ENCODE measurements at places on chromosomes 12 and 14.
A peak's percentile ranks its signal among the peaks of the same experiment; 100 is the strongest.

GRCh38 chr14:66575939-66576338 lies 68.0 kb downstream of the GPHN start:
- no peak for DNase-seq

DNA sequence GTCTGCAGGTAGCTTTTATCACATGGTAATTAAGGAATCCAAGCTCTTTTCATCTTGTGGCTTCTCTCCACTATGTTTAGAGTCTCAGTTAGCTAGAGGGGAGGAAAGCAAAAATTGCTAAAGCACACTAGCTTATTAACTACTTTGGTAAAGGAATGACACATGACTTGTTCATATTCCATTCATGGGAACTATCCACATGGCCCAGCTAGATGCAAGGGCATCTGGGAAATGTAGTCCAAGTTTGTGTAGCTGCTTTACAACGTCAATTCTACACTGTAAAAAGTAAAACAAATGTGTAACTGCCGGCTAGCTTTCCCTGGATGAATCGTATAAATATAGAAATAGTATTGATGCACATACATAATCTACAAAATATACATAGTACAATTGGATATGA lies 244.5 kb upstream of the LRFN5 start:
- no peak for DNase-seq

DNA sequence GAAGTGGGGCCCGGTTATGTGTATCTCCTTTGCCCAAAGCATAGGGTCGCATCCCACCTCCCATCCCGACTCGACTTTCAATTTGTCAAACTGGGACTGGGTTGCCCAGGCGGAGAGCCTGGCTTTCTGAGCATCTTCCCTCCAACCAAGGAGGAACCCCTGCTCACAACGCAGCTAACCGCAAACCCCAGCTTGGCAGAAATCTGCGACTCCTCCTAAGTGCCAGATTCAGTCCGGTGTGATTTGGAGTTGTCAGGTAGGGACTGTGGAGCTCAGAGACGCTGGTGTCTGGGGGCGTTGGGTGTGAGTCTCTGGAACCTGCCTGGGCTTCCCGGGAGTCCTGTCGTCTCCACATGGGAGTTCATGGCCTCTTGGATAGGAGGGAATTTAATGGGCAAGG lies 1126.7 kb downstream of the AACS start:
- DNase-seq: no peak

- DNase-seq: no peak
These were observed 33.0 kb downstream of the RASSF9 start for GRCh38 chr12:85803231-85803630.

GRCh38 chr12:123816896-123817537 lies 54.9 kb downstream of the DNAH10 start:
- no peak for DNase-seq

- no peak for DNase-seq
These were observed 10.1 kb upstream of the CACNA2D4 start for GRCh38 chr12:1928439-1929121.

GRCh38 chr12:106743270-106743988 lies 31.1 kb upstream of the RIC8B start:
- no peak for DNase-seq

- DNase-seq: peak; percentile 8
These were observed 155.4 kb downstream of the DIO2 start for GRCh38 chr14:80055667-80056496.

GRCh38 chr12:123251403-123252076 lies 18.3 kb downstream of the MTRFR start:
- no peak for DNase-seq

- DNase-seq: no peak
These were observed 44.0 kb upstream of the AMIGO2 start for GRCh38 chr12:47123730-47124129.

DNA sequence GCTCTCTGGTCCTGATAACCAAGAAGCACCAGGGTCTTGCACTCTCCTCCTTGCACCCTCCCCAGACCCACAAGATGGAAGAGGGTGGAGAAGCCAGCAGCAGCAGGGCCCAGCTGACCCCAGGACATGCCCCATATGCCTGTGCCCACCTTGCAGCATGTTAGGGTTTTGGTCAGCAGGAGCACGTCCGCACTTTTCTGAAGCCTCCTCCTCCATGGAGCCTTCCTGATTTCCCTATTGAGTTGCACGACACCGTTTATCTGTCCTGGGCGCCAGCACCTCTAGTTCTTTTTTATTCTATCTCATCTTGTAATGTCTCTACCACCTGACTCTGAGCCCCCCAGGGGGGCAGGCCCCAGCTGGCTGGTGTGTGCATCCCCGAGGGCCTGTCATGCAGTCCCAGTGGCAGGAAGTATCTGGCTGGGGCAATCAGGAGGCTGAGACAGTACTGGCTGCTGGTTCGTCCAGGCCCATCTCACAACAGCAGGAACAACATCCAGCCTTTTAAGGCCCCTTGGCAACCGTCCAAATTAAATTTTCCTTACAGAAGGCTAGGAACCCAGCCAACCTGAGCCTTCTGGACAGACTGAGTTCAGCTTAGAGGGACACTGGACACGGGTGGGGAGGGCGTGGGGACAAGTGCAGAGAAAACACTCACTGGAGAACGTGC lies 39.6 kb downstream of the CCDC85C start:
- no peak for DNase-seq

GRCh38 chr12:127745469-127746212 lies 521.3 kb upstream of the TMEM132C start:
- DNase-seq: no peak

DNA sequence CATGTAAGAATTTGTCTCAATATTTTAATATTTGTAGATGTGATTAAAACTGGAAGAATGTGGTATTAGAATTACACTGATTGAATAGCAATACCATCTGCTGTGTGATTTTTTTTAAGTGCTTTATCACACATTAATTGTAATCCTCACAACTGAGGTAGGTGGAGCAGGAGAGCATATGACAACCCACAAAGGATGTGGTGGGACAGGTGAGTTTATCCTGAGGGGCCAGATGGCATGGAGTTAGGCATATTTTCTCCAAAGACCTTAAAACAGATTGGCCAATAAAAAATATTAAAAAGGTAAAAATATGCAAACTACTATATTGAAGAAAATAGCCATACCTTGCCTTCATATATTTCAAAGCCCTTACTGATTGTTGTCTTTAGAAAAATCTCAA lies 7.8 kb downstream of the LRRC10 start:
- DNase-seq: no peak

GRCh38 chr14:90062127-90062794 lies 467 bp downstream of the KCNK13 start:
- DNase-seq: peak; percentile 51

DNA sequence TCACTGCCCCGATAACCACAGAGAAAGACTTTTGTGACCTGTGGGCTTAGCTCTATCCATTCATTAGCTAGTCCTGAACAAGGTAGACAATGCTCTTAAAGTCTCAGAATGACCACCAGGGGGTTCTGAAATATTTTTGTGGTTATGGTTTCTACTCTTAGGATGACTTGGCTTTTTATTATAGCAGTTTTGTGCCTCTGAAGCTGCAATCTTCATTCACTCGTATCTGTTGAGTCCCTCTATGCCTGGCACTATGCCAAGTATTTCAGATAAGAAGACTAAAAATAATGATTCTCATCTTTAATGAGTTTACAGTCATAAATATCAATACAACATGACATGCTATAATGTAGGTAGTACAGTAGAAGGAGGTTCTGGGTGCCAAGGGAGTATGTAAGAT lies 130.8 kb upstream of the TRHDE start:
- peak; percentile 44 for DNase-seq

DNA sequence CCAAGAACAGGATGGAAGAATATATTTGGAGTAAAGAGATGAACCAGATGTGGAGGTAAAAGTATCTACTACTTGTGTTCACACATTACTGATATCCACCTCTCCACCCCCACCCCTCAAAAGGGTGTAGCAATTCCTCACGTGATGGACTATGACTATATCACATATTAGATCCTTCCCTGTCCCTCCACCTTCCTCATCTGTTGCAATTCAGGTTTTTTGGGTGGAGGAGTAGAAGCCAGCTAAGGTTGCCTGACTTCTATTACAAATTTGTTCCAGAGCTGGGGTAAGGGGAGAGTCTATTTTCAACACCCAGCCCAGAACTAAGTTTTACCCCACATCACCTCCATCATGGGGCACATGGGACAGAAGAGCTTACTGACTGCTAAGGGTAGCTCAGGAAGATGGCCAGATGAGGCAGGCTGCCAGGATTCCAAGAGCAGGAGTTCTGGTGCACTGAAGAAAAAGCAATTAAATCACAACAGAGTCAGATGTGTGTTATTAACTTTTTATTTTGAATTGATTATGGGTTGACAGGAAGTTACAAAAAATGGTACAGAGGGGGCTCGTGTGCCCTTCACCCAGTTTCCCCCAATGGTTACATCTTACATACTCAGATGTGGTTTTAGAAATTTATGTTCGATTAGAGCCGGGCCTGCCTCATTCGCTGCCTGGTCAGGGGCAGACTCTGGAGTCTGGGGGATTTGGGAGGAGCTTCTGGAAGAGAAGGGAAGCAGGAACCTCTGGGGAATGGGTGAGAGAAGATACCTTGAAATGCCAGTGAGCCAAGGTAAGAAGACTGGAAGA lies 2.1 kb downstream of the RNASE13 start:
- no peak for DNase-seq

DNA sequence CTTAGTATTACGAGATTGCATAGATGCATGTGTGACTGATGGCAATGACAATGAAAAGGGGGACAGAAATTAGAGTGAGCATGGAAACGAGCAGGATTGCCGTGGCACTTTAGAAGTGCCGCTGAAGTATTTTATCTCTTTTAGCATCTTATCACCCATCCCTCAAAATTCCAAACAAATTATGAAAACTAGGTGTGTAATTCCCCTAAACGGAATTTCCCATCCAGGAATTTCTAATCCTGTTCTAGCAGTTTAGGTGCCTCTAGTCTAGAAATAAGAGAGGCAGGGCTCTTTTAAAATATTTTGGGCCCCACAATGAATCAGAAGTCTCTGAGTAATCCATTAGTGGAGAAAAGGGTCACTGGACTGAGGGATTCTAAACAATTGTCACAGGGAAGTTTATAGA lies 947 bp downstream of the TMEM52B start:
- DNase-seq: no peak

- no peak for DNase-seq
These were observed 34.6 kb downstream of the PHLDA1 start for GRCh38 chr12:75996861-75997447.

DNA sequence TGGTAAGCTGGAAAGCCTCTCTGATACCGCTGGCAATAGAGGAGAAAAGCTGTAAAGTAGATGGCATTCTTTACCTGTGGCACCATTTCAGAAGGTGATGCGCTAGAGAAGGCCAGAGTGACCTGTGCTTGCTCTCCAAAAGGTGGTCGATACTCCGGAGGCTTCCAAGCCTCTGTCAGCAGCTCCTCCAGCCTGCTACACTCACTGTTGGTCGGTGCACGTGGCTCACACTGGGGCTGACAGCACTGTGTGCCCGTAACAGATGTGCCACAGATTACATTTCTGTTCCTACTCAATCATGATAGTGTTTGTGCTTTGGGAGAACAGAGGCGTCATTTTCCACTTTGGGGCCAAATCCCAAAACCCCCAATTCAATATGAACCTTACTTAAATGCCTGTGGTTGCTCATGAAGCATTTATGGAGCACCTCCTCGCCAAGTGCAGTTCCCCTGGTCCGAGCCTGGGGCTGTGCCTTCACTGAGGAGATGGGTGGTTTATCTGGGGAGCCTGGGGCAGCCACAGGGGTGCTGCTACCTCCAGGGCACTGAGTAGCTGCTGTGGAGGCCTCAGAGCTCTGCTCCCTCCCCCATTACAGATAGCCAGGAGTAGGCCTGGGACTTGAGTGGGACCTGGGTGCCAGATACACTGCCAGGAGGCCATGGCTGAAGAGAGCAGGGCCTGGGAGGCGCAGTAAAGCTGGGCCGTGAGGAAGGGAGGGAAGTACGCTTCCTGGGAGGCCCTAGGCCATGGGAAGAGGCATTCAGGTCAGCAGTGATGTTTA lies 26.8 kb downstream of the CCNK start:
- no peak for DNase-seq

- no peak for DNase-seq
These were observed 815.8 kb downstream of the BCL11B start for GRCh38 chr14:98456231-98456630.

GRCh38 chr14:65966188-65966587 lies 520.0 kb upstream of the CCDC196 start:
- no peak for DNase-seq

- no peak for DNase-seq
These were observed 485.1 kb downstream of the ZFP36L1 start for GRCh38 chr14:68307790-68308168.

DNA sequence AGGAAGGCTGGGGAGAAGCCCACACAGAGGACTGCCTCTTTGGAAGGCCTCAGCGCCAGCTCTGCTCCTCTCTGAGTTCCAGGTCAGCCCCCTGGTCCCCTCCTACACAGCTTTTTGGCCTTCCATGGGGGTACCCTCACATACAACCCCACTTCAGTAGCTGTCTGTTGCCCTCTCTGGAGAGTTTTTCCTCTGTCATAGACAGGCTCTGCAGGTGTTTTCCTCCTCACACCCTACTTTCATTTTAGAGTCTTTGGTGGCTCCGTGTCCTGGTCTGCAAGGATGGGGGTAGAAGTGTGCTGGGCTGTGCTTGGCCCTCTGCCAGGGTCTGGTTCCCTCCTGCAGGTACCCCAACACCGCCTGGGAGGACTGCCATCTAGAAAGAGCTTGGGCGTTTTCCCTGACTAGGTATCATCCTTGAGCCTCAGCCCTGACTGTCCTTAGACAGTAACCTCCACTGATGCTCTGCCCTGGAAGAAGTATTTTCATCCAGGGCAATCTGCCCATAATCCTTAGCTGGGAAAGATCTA lies 15.1 kb downstream of the ZDHHC22 start:
- no peak for DNase-seq

- DNase-seq: no peak
These were observed 18.9 kb upstream of the POC1B start for GRCh38 chr12:89544681-89545184.

DNA sequence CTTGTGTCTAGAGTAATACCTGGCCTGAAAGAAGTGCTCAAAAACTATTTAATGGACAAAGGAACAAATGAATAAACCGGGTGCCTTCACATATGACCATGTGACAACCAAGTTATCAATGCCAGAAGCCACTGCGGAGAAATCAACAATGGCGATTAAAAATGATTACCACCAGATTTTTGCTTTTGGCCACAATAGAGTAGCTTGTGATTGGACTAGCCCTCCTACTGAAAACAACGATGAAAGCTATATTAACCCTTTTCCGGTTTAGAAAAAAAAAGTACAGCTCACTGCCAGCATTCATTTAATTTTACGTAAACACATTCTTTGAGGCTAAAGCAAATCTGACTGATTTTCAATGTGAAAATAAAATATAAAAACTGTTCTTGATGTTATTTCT lies 41.6 kb upstream of the TTC7B start:
- no peak for DNase-seq

DNA sequence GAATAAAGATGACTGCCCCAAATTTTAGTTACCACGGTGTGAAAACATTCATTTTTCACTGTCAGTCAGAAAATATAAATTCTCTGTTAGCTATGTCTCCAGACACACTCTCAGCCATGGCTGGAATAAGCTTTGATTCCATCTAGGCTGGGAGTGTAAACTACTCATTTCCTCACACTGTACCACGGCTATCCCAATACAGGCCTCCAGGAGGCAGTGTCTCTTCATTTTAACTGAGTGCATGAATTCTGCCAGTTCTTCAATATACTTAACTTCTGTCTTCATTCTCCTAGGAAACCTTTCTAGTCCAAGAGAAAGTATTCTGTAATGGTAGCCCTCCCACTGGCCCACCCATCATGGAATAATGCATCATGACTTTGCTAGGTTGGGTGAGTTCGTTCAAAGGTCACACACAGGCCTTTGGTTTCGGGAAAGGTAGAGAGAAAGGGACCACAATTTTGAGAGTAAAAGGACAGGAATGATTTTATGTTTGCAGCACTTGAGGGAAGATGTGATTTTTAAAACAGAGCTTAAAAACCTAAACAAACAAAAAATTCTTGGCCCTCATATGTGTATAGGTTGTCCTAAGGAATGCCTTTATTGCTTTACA lies 381.1 kb downstream of the SEC23A start:
- DNase-seq: peak; percentile 37

Measured in GM13976 (cell line).